Cardiac septum (tissue), 1 donor: ENCODE measurements at places on chromosomes 11 and 22.

DNA sequence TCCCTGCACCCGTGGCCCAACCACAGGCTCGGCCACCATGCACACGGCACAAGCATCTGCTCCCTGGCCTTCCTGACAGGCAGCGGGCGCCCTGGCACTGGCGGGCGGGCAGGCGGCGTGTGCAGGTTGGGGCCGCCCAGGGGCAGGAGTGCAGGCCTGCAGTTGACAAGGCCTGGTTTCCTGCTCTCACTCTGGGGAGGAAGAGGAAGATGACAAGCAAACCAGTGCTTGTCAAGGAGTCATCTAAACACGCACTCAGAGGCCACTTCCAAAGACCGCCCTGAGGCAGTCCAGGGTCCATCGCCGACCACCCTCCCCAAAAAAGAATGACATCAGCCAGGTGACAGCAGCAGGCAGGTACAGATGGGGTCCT is 65.3 kb upstream of the LINC01488 start:
- DNase-seq = no peak

- peak; percentile 97 for DNase-seq
Measured at GRCh38 chr11:67277231-67277961, 11.1 kb downstream of the GRK2 start.

DNA sequence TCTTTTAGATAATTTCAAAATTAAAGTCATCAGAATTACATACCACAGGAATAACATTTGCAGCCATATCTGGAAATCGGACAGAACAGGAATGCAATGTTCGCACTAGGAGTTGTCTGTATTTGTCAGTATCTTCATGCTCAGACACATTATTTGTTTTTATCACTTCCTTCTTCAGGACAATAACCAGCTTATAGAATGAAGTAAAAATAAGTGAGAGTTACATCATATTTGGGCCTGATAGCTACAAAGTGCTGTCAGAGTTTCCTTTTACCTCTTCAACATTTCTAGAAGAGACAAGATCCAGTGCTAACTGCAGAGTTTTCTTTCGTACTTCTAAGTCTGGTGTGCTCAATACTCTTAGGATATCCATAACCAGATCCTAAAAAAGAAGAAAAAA is 18.9 kb downstream of the COPB1 start:
- no peak for DNase-seq

DNA sequence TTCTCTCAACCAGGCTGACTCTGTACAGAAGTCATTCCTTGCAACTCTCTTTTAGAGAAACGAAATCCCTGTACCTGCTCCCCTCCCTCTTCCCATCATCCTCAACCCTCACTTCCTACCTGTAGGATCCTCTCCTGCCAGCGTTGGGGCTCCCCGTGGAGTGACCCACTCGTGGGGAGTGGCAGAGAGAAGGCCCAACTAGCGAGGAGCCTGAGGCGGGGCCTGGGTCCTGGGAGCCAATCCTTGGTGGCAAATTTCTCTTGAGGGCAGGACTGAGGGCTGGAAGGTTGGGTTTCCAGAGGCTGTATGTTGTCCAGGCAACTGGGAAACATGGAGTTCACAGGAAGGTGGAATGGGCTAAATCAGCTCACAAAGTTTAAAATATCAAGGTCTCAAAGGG is 10.4 kb downstream of the NHERF4 start:
- peak; percentile 69 for DNase-seq

GRCh38 chr11:134702827-134703226 is 290.8 kb upstream of the B3GAT1 start:
- no peak for DNase-seq

GRCh38 chr11:124150684-124151083 is 32.5 kb upstream of the OR10D3 start:
- no peak for DNase-seq

GRCh38 chr11:63532117-63532516 is 4.5 kb upstream of the PLAAT4 start:
- DNase-seq = no peak

- no peak for DNase-seq
Measured at GRCh38 chr22:20142711-20143621, 7.9 kb downstream of the CCDC188 start.

DNA sequence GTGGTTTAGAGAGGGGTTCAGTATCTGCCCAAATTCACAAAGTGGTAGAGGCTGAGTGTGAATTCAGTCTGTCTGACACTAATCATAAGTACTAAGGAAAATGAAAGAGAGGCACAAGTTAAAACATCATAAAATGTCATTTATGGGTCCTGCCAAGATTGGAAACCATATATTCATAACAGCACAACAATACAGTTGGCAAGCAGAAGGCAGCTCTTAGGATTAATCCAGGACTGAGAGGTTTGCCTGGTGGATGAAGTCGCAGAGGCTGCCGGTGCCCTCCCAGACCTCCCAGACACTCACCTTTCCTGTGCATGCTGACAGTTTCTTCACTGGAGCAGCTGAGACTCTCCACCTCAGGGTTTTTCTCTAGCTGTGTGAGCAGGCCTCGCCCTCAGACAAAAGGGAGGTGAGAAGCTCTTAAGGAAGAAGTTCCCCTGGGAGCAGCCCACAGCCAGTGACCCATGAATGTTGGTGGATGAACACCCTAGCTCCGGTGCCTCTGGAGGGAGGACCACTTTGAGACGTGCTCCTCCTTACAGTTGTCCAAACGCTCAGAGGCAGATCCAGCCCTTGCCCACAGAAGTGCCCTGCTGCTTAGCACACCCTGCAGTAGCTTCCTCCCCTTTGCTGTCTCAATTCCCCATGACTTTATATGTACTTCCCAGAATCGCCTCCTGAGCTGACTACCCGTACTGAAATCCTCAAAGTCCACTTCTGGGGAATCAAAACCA is 43.7 kb downstream of the MAML2 start:
- DNase-seq = no peak

GRCh38 chr11:62245271-62245753 is 3.3 kb downstream of the SCGB1D2 start:
- no peak for DNase-seq

DNA sequence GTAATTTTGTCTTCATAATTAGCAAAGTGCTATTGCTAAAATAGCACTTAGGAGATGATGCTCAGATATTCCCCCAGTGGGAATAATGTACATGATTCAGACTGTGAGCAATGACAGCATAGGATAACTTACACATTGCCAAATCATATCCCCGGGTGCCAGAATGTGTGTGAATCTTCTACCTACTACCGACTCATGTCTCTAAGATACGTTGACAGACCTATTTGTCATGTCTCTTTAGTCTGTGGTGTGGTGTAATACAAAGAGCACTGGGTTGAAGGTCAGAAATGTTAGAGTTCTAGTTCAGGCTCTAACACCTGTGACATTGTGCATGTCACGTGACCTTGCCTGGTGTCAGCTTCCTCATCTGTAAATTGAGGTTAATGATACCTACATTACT is 31.0 kb upstream of the PICALM start:
- no peak for DNase-seq

- no peak for DNase-seq
Measured at GRCh38 chr11:13210424-13210823, 67.2 kb upstream of the BMAL1 start.

- peak; percentile 75 for DNase-seq
Measured at GRCh38 chr22:50186761-50187523, 1.2 kb downstream of the TRABD start.

DNA sequence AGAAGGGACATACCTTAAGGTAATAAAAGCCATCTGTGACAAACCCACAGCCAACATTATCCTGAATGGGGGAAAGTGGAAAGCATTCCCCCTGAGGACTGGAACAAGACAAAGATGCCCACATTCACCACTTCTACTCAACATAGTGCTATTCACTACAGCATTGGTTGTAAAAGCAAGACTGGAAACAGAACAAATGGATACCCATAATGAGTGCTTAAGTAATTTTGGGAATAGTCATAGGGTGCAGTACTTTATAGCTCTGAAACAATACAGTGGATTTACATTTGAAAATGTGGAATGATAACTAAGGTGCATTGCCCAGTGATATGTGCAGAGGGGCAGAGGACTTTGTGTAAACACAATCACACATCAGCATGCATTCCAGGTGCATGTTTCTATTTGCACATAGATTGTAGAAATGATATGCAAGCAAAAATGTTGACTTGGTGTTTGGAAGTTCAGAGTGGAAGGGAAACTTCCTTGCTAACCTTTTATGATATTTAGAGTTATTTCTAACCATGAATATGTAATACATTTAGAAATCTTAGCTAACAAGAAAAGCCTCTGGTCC is 112.3 kb downstream of the IGLL1 start:
- no peak for DNase-seq

DNA sequence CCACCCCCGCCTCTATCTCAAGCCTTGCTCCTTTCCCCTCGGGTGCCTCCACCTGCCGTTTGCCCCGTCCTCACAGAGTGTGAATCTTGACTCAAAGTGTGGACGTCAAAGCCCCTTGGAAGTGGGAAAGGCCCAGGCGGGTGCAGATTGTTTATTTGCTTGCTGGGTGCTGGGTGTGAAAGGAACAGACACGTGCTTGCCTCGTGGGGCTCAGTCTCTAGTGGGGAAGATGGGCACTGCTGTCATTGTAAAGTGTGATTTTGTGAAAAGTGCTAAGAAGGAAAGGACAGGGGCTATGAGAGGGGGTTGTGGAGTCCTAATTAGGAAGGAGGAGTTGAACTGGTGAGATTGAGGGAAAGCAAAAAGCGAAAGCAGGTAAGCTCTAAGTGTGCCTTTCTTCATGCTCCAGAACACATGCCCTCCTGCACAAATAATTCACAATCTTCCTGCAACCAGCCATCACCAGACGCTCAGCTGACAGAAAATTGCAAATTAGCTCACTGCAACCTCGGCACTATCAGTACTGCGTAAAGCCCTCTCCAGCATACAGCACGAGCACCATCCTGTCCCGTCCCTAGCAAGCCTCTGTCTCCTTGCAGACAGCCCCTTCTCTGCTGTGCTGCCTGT is 9.7 kb upstream of the GCAT start:
- no peak for DNase-seq

- peak; percentile 80 for DNase-seq
Measured at GRCh38 chr11:12377106-12377823, at the start of gene PARVA. PARVA (plus strand) TSS chr11:12377571; CDS start chr11:12377648, 77 bp downstream.

DNA sequence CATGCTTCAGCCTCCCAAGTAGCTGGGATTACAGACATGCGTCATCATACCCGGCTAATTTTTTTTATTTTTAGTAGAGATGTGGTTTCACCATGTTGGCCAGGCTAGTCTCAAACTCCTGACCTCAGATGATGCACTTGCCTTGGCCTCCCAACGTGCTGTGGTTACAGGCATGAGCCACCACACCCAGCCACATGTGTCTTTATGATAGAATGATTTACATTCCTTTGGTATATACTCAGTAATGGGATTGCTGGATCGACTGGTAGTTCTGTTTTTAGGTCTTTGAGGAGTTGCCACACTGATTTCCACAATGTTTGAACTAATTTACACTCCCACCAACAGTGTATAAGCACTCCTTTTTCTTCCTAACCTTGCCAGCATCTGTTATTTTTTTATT is 276.2 kb downstream of the METTL15 start:
- no peak for DNase-seq

- DNase-seq = no peak
Measured at GRCh38 chr11:106389101-106389500, 311.6 kb downstream of the AASDHPPT start.

GRCh38 chr22:45709866-45710265 is 38.2 kb downstream of the ATXN10 start:
- no peak for DNase-seq

GRCh38 chr22:37897807-37898206 is 8.3 kb upstream of the MICALL1 start:
- DNase-seq = no peak

GRCh38 chr11:105206633-105207032 is 67.1 kb upstream of the CARD18 start:
- DNase-seq = no peak

DNA sequence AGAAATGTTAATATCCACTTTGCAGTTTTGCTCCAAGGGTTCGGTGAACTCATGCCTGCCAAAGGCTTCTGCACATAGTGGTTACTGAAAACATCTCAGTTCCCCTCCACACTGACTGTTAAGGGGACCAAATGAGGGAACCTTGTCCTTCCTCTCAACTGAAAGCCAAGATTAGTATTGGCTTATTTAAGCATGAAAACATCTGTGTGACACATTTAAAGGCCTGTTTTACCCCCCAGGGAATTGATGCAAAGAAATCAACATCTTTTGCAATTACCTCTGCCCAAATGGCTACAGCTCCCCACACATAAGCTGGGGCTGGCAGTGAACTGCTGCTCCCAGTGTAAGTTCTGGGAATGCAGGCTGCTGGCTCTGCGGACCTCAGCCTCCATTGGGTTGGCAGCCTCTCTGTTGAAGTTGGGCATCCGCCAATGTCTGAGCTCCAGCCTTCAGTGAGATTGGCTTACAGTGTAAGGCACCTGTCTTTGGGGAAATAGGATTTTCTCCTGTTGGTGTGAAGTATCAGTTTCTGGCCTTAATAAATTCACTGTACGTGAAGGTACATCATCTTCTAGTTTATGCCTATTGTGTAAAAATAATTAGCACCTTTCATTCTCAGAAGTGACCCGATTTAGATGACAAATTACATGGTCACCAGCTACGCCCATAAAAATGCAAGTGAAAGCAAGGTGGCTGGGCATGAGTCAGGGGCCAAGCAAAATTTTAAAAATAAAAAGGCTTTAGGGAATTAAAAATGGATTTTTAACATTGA is 213.4 kb upstream of the SYN3 start:
- no peak for DNase-seq

DNA sequence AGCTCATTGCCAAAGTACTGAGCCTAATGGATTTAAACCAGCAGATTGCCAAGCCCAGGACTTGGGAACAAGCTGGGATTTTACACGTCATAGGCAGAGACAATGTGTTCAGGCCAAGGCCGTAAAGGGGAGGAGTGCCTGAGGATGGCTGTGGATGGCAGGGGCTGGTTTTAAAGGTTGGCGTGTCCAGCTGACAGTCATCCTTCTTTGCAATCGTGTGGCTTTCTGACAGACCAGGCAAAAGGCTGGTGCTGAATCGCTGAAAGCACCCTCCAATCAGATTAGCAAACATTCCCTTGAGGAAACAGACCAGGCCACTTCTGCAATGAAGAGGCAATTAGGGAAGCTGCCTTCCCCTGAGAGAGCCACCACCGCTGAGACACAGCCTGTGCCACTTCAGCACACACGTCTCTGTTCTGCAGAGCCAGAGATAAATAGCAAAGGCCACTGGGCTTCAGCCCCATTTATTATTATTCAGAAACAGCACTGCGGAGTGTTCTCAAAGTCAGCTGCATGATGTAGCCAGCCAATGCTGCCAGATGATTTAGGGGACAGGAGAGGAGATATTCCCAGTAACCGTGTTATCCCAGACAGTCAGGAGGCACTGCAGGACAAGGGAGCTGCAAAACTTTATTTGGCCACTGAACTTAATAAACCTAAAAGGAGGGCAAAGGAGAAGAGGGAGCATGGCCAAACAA is 54.2 kb upstream of the CSNK2A3 start:
- no peak for DNase-seq

- DNase-seq = no peak
Measured at GRCh38 chr11:18171377-18172000, 1.1 kb upstream of the MRGPRX4 start.

DNA sequence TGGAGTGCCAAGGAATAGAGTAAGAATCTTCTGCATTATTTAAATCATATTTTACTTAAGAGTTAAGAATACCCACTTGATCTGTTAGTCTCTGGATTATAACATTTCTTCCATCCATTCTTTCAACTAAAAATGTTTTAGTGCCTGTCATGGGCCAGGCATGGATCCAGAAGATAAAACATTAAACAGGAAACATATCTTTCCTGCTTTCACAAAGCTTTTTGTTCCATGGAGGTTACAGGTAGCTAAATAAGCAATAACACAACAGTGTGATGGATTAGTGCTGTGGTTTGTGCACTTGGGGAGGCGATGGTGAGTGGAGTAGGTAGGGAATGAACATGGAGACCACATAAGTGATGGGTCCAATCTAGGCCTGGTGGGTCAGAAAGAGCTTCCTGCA is 258.5 kb downstream of the DDX10 start:
- DNase-seq = no peak
